ENCODE measurements at places on chromosomes 3 and 15.
A peak's percentile ranks its signal among the peaks of the same experiment; 100 is the strongest.

GRCh38 chr3:136883967-136884720 lies 22.1 kb downstream of the NCK1 start:
- no peak for DNase-seq

DNA sequence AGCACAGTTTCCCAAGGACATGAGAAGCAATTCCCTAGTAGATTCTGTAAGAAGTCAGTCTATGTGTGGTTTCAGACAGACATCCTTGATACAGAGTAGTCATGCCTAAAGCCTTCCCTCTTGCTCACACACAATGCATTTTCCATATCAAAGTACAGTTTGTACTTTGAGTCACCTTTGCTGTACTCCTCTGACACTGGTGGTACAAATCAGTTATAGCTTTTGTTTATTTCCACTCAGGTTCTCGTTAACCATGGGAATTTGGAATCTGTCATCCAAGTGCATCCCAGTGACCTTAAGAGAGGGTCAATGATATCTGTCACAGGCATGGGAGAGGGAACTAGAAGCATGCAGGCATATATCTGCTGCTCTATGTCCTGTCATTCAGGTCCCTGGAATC lies 3.6 kb upstream of the GNB4 start:
- DNase-seq, result no peak

GRCh38 chr3:25823314-25823713 lies 33.4 kb downstream of the OXSM start:
- DNase-seq, result no peak

DNA sequence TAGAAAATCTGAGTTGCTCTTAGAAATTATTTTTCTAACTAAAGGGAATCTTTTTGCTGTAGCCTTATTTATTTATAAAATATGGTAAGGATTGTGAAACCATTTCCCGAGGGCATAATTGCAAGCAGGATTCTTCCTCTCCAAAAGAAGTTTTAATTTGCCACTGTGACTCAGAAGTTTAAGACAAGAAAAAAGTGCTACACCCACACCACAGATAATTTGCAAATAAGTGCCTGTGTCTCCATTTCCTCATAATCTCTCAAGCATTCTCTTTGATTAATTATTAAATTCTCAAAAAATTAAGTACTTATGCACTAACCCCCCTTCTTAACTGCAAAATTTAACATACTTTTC lies 43.6 kb downstream of the RASA2 start:
- DNase-seq, result no peak

DNA sequence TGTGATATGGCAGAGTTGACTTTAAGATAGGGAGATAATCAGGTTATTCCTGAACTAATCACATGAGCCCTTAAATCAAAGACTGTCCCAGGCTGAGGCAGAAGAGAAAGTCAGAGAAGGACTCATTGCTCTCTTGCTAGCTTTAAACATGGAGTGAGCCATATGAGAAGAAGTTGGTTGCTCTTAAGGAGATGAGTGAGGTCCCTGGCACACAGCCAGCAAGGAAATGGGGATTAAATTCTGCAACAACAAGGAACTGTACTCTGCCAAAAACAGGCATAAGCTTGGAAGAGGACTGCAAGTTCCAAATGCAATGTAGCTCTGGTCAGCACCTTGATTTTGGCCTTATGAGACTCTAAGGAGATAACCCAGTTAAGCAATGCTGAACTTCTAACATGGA lies 457.0 kb downstream of the PLOD2 start:
- DNase-seq, result no peak

GRCh38 chr15:75620058-75620820 lies 5.3 kb downstream of the SNUPN start:
- no peak for DNase-seq

DNA sequence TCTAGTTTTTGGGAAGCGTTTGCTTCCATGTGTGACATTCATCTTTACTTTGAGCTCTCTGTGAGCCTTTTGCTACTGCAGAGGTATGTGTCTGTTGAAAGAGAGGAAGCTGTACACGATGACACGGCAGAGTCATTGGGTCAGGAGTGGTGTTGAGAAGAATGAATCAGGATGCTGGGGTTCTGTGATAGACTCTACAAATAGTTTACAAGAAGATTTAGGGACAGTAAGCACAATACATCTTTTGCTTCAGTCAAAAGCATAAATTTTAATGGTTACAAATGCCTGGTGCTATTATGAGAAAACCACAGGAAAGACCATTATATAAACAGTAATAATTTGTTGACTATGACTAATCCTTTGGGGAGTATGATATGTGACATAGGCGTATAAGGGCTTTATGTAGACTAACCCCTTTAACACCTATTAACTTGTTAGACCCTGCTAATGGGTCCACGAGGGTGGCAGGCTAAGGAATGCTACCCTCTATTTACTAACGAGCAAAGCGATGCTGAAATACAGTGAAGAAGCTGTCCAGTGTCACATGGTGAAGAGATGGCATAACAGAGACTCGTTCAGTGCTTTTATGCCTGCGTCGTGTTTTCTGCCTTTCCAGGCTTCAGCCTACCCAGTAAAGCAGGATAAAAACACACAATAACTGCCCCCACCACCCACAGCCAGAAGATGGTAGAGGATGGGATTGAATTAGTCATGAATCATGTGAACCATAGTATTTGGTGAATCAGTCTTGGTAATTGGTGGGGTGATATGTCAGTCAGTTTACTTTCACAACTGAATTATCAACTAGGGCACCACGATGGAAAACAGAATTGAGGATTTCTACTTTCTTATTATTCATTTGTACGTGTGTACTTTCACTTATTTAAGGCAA lies 118.8 kb downstream of the LPP start:
- no peak for DNase-seq

- no peak for DNase-seq
These were observed 13.5 kb downstream of the EFHB start for GRCh38 chr3:19920401-19921080.

DNA sequence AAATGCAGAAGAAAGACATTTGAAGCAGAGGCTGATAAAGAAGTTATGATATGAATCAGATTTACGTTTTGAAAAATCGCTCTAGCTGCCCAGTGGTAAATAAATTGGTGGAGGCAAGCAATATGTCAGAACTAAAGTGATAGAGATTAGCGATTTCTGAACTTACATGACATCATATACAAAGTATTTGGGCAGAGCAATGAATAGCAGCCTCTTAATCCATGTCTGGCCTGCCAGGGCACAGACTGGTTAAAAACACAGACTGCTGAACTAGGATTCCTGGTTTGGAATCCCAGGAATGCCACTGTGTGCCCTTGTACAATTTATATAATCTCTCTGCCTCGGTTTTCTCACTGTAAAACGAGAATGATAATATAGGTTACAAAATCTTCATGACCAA lies 243.1 kb upstream of the SETMAR start:
- no peak for DNase-seq

- DNase-seq, result no peak
These were observed 21.9 kb upstream of the NR1I2 start for GRCh38 chr3:119759962-119760361.

DNA sequence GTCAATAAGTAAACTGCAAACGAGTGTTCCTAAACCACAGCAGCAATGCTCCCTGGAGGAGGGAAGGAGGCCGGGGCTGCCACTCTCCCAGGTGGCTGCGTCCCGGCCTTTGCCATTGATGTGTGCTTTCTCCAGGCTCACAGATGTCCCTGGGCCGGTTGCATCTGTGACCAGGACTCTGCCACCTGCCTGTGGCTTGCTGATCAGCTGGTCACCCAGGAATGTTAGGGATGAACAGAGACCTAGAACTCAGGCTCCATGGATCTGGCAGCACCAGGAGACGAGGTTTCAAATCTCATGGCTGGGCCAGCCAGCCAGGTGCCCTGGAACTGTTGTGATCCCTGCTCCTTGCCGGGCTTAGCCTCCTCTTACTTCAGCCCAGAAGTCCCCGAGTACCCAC lies 65.7 kb downstream of the KLF15 start:
- DNase-seq, result no peak

- DNase-seq, result no peak
These were observed 206.4 kb upstream of the CFAP20DC start for GRCh38 chr3:59256230-59256629.

DNA sequence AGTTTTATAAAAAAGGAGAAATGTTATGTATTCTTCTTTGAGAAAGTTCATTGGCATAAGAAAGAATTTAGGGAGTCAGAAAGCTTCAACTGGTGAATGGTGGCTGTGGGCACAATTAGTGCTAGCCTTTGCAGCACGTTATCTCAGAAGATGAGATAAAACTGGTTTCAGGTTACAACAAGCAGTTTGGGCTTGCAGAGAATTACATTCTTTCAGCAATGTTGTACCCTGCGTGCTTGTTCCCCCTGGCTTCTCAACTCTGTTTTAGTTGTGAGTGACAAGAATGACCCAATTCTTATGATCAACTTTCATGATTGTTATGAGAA lies 31.6 kb upstream of the ACP3 start:
- DNase-seq, result no peak

DNA sequence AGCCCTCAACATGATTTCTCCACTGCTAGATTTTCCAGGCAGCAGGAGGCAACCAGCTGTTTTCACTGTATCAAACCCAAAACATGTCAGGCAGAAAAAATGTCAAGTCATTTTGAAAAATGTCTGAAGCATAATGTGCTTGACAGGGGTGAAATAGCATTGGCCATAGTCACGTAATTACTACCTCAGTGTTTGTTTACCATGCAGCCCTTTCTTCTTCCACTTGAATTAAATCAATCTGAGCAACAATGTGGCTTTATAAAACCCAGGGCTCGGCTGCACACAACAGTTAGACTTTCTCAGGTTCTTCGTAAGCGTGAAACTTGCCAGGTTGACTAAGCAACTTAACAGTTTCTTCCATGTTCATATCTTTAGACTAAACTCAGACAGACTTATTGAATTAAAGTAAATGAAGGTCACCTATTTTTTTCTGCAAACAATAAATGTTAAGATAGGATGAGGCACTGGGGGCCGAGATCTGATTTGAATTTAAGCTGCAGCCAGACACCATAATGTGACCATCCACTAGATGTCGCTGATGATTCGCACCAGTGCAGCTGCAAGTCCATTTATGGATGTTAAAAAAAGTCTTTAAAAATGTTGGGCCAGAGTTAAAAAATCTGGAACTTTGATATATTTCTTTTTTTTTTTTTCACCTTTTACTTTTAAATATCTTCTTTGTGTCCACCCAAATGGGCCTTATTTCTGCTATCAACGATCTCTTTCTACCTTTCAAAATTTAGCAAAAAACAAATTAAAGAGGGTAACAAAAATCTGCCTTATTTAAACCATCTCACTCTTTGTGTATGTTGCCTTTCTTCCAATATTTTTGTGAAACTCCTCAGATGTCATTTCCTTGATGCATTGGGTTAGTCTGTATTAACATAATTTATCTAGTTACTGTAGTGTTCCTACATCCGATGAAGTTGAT lies 305.9 kb downstream of the CACNA2D3 start:
- DNase-seq, result no peak

GRCh38 chr3:194130807-194131589 lies 5.0 kb upstream of the HES1 start:
- DNase-seq, result peak; percentile 42

DNA sequence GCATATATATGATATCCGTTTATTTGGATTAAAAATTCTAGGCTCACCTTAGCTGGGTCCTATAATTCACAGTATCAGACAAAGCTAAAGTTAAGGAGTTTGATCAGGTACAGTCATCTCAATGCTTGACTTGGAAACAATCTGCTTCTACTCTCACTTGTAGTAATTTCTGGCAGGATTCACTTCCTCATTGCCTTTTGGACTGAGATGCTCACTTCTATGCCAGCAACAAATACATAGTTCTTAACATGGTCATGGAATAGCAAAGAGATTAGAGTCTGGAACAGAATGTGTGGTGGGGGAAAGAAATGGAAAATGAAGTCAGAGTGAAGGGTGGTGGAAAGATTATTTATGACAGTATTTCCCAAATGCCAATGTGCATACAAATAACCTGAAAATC lies 693.6 kb downstream of the CADM2 start:
- no peak for DNase-seq

GRCh38 chr15:61133361-61133760 lies 95.7 kb downstream of the RORA start:
- no peak for DNase-seq

GRCh38 chr3:37725842-37726241 lies 135.8 kb upstream of the CTDSPL start:
- DNase-seq, result no peak

- no peak for DNase-seq
These were observed 97.4 kb upstream of the KLF13 start for GRCh38 chr15:31228980-31229826.

DNA sequence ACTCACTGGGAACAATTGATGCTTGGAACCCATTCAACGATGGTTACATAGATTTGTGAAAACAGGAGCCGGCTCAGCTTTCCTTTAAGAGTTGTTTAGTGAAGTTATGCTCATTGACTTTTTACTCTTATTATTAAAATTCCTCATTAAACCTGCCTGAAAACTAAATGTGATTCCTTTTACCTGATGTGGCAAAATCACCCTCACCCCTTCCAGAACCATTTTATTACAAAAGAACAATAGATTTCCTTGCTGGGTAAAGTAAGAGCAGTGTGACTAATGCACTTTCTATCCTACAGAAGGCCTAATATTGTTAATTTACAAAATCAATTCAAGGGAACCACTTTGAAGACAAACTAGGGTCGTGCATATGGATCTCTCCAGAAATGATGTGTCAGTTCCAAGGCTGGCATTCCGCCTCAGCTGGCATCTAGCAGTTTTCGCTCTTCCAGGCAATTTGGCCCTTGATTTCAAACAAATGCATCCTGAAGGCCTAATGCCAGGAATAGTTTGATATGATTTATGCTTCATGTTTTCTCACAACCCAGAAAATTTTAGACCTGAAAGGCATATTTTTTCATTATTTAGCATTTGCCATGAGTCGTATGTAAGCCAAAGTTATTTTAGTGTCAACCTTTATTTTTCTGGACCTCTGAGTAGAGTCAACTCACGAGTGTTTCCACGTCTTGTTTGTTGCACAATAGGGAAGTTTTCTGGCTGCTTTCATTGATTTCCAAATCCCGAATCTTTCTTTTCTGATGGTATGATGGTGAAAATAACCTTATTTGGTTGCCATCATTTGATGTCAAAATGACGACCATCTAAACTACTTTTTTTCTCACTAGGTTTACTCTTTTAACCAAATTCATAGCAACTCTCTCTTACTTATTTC lies 447.8 kb downstream of the MECOM start:
- no peak for DNase-seq

DNA sequence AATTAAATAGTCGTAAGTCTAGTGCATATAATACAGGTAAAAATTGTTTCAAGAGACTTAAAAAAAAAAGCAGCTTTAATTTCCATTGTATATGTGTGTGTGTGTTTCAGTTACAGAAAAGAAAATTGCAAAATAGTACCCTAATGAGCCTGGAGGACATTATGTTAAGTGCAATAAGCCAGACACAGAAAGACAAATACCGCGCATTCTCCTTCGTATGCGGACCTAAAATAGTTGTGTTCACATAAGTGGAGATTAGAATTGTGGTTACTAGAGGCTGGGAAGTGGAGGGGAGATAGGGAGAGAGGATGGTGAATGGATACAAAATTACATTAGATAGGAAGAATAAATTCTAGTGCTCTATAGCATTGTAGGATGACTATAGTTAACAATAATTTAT lies 3.6 kb downstream of the MESD start:
- no peak for DNase-seq

- no peak for DNase-seq
These were observed 486.7 kb downstream of the IL5RA start for GRCh38 chr3:2623436-2623835.
